Suprapubic skin (tissue), 4 donors: ENCODE measurements at places on chromosomes 2 and 18. TPM values are rescaled to one million over a fixed set of nuclear protein-coding genes. Genes with fewer than 3 reads are reported as not detected.

The CMPK2 gene
- 0.83 TPM for total RNA-seq

The DNER gene
- 11.6 TPM for total RNA-seq

The BIN1 gene
- 8.9 TPM for total RNA-seq

The CNOT11 gene
- 32.7 TPM for total RNA-seq

The FAP gene
- total RNA-seq = 4.5 TPM

The INHA gene
- total RNA-seq = 1.5 TPM

The PDE1A gene
- 2.6 TPM for total RNA-seq

The SPIRE1 gene
- total RNA-seq = 24.7 TPM

The MYCN gene
- 0.57 TPM for total RNA-seq

The RAB6D gene
- not detected for total RNA-seq

The GLB1L gene
- total RNA-seq = 9.8 TPM

The ZNF407 gene
- 10.7 TPM for total RNA-seq

The PAX8 gene
- 6.3 TPM for total RNA-seq

The SGPP2 gene
- 65.6 TPM for total RNA-seq

The FEV gene
- not detected for total RNA-seq

The RAB17 gene
- 7.1 TPM for total RNA-seq

The AOX1 gene
- 22.2 TPM for total RNA-seq

The TAF4B gene
- 22.7 TPM for total RNA-seq

The MAL gene
- 13.0 TPM for total RNA-seq

The WDSUB1 gene
- 9.4 TPM for total RNA-seq

The CROCC2 gene
- not detected for total RNA-seq

The TUBB8B gene
- not detected for total RNA-seq

The GREB1 gene
- 3.0 TPM for total RNA-seq

The TOGARAM2 gene
- total RNA-seq = 0.08 TPM

The POTEJ gene
- not detected for total RNA-seq

The GRHL1 gene
- 233 TPM for total RNA-seq

The ATP6V1C2 gene
- 142 TPM for total RNA-seq

The NPAS2 gene
- 90.1 TPM for total RNA-seq

The RAX gene
- 0.18 TPM for total RNA-seq

The IAH1 gene
- total RNA-seq = 33.8 TPM

The SEPTIN10 gene
- total RNA-seq = 100 TPM

The STPG4 gene
- 0.49 TPM for total RNA-seq

The SLC25A52 gene
- not detected for total RNA-seq

The CHRNG gene
- total RNA-seq = not detected
